Glutamatergic neuron (in vitro differentiated cells): ENCODE measurements at places on chromosomes 11 and 22. TPM values are rescaled to one million over a fixed set of nuclear protein-coding genes. Genes with fewer than 3 reads are reported as not detected.

Gene OR4C11
- not detected for total RNA-seq

- no peak for DNase-seq
Observed at GRCh38 chr22:31917227-31917921, 27.0 kb upstream of the YWHAH start.

Gene OR5B12
- not detected for total RNA-seq

Gene HSPA8
- 1,228 TPM for total RNA-seq

Gene VSIG10L2
- total RNA-seq, result not detected

Gene P4HA3
- total RNA-seq, result not detected

Gene VWCE
- 27.3 TPM for total RNA-seq

DNA sequence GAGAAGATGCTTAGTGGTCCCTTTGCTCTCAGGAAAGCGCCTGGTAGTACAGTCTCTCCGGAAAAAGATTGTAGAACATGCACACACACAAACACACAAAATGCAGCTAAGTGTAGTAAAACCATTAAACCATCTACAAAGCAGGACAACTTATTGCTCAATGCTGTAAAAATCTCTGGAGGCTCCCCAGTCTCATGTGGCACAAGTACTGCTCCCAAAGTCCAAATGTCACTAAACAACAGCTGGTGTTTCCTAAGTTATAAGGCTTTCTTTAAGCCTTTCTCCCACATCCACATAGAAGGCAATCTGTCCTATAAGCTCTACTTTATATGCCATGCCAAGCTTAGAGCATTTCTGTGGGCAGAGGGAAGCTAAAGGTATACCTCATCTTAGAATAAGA lies 32.9 kb downstream of the CDON start:
- DNase-seq, result no peak

- no peak for DNase-seq
Observed at GRCh38 chr11:69094915-69095290, 46.2 kb downstream of the TPCN2 start.

DNA sequence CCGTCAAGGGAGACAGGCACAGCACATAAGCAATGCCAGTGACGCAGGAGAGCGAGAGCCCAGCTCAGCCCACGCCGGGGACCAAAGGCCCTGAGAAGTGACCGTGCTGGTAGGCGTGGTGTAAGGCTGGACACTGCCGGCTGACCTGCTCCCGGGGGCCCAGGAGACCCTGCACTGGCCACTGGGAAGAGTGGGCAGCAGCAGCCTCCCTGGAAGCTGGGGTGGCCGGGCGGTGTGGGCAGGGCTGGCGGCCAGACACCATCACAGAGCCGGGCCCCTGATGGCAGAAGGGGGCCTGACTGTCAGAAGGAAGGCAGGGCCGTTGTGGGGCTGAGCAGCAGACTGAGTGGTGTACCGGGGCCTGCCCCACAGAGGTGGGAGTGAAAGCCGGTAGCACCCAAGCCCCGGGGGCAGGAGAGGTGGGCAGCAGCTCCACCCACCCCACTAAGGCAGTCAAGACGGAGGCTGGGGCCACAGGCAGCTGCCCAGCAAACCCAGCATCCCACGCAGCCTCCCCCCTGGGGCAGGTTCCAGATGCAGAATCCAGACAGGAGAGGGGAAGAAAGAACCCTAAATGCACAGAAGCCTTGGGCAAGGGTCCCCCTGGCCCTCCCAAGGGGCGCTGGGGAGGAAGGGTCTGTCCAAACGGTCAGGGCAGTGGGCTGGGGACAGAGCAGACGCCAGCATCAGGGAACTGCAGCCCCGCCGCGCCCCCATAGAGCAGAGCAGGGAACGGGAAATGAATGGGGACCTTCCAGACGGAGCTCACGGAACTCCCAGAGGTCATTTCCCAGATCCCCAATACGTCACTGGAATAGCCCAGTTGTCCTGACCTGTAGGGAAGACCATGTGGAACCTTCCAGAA lies 205.2 kb downstream of the BRD1 start:
- no peak for DNase-seq

- no peak for DNase-seq
Observed at GRCh38 chr11:10856689-10857458, 979 bp downstream of the ZBED5 start.

Gene KIRREL3
- total RNA-seq, result 25.3 TPM

Gene MS4A4E
- total RNA-seq, result not detected

Gene HPX
- 9.6 TPM for total RNA-seq

- DNase-seq, result no peak
Observed at GRCh38 chr11:127738771-127739286, 738.3 kb upstream of the KIRREL3 start.
